T-helper 1 cell (primary cell): ENCODE measurements at places on chromosomes 1 and 21.

DNA sequence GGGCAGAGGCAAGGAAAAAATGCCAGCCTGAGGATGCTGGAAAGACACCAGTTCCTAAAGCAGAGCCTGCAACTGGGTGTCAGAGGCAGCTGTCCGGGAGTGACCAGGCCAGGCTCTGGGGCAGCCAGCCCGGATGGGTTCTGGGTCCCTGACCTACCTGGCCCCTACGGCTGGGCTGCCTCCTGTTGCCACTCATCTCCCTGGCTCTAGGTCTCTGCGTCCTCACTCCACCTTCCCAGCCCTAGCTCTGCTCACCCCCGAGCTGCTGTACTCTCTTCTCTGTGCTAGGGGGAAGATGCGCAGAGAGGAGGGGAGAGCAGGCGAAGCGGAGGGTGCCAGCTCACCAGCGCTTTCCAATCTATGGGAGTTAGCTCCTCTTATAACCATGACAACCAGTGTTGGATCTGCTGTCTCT, 9.0 kb downstream of the ARHGEF2 start:
- DNase-seq = no peak

GRCh38 chr1:186066411-186066810, 308.6 kb downstream of the TPR start:
- DNase-seq = no peak

GRCh38 chr1:43621386-43621785, 28.6 kb upstream of the KDM4A start:
- DNase-seq = no peak

DNA sequence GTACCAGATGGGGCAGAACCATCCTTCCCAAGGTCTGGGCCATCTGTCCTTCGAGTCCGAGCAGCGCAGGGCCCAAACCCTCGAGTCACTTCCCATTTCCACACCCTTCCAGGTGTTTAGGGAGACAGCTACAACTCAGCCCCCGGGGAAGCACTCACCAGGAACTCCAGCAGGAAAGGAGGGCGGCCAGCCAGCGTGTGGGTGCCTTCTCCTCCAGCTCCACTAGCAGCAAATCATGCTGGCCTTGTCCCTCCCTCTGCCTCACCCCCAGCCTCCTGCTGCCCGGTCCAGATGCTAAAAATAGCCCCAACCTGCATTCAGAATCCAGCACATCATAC, 56.1 kb downstream of the RIPK4 start:
- no peak for DNase-seq

GRCh38 chr1:220371324-220371723, 99.1 kb upstream of the RAB3GAP2 start:
- DNase-seq = no peak

DNA sequence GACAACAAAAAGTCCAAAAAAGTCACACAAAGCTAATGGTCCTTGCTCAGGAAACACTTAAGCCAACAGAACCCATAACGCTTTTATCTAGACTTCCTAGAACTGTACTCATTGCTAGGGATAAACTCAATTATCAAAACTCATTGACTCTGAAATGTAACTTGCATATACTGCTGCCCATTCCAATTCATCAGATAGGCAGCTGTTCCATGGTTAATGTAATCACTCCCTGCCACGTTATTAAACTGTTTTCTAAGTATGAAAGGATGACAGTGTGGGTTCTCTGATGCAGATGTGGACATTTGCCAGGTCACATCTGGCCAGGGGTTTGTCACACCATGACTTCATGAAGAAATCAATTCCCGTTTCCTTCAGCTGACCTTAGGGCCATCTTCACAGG, 30.3 kb upstream of the DNAJC11 start:
- DNase-seq = no peak

DNA sequence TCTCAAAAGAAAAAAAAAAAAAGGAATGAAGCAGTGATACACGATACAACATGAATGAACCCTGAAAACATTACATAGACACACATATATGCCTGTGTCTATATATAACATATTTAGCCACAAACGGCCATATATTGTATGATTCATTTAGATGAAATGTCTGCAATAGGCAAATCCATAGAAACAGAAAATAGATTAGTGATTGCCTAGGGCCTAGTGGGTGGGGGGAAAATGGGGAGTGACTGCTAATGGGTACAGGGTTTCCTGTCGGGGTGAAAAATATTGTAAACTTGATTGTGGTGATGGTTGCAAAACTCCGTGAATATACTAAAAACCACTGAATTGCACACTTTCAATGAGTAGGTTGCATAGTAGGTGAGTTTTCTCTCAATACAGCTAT, 6.0 kb upstream of the H6PD start:
- DNase-seq = no peak

DNA sequence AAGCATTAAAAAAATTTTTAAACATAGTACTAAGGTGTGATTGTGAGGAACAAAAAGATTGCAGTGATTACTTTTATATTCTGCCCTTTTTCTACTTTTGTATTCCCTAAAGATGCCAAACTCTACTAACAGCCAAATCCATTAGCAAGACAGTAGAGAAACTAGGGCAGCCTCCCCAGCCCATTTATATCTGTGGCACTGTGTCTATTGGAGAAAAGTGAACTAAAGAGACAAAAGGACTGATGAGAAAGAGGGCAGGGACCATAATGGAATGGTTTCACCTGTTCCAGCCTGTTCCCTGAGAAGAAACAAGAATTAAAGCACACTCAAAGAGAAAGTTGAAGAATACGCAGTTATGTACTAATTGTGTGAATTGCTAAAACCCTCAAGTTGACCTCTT, 56.6 kb downstream of the ATG4C start:
- no peak for DNase-seq

GRCh38 chr1:66253330-66253921, 280.5 kb upstream of the SGIP1 start:
- DNase-seq = no peak

DNA sequence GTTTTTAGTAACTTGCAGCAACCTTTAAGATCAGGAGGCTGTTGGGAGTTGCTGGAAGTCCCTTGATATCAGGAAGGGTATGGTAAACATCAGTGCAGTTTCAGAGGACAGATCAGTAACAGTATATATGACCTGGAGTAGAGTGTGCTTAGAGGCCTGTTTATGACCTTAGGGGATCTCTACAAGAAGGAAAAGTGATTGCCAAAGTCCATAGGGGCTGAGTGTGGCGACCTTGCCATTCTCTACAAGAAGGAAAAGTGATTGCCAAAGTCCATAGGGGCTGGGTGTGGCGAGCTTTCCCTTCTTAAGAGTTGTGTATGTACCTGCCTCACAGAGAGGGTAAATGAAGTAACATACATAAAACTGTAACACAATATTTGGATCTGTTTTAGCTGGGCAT, 28.5 kb upstream of the AXDND1 start:
- no peak for DNase-seq

DNA sequence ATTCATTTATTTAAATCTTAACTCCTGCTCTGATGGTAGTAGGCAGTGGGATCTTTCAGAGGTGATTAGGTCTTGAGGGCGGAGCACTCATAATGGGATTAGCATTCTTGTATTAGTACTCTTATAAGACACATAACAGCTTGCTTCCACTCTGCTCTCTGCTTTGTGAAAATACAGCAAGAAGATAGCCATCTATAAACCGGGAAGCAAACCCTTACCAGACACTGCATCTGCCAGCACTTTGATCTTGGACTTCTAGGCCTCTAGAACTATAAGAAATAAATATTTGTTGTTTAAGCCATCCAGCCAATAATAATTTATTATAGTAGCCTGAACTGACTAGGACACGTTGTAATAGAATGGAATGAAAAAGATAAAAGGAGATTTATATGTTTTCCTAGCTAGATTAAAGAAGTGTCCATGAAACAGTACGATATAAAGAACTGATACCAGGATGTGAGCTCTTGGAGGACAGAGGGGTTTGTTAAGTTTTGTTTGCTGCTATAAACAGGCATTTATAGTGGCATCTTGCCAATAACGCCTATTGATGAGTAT, 869.9 kb downstream of the MRPL39 start:
- no peak for DNase-seq

- DNase-seq = no peak
Observed at GRCh38 chr1:170076199-170076598, 1.7 kb upstream of the KIFAP3 start.

- DNase-seq = no peak
Observed at GRCh38 chr1:14941864-14942263, 211.7 kb upstream of the TMEM51 start.

GRCh38 chr1:236165238-236165981, 23.1 kb downstream of the GPR137B start:
- DNase-seq = no peak

DNA sequence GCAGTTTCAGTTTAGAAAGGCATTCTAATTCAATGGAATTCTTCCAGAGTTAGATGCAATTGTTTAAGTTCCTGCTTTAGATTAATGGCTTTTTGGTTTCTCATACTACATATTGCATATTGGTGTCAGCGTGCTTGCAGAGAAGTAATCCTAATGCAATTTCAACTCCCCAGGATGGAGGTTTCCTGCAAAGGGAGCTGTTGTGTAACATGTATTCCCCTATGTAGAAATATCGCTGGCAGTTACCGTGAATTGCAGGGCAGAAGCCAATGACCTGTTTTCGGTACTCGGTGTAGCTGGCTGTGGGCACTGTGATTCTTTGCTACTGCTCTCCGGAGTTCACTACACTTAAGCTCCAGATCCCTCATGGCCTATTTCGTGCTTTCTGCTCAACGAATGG, 256.1 kb upstream of the PTBP2 start:
- DNase-seq = no peak

DNA sequence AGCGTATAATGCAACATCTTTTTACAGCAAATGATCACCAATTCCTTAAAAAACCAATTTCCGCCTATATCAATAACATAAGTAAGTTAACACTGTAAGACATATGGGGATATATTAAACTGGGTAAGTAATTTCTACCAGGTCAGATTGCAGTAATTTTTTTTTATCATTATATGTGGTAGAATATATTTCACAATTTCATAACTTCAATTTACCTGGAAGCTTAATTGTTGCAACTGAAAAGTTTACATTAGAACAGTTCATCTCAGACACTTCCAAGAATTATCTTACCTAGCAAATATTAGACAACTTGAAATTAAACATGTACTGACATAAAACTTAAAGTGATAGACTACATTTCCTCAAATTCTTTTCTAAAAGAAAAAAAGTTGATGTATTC, 51.9 kb upstream of the ASPM start:
- DNase-seq = no peak

- no peak for DNase-seq
Observed at GRCh38 chr1:207424570-207425131, 29.5 kb upstream of the CR2 start.

DNA sequence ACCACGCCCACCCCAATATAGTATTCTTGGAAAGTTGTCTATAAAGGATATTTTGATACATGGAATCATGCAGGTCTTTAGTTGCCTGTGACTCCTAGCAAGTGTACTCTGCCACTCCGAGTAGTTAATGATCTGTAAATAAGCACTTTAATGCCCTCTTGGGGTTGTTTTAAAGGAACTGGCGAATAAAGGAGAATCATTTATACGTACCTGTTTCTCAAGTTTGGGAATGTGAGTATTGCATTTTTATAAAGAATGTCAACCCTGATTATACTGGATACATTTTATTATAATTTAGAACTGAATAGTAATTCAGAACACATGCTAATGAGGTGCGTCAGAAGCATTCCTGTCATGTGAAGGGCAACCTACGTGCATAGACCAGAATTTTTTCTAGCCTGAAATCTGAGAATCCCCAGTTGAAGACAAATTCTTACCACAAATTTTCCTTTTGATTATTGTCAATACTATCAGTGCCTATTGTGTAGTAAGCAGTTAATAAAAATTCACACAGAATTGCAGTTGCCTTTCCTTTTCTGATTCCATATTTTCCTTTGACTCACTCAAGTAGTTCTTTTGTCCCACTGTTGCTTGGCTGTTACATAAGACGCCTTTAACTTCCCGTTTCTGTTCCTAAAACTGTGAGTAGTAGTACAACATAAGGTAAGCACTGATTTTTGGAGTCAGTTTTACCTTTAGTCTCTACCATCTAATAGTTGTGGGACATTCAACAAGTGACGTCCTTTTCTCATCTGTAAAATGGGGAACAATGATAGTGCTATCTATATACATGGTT, 5.1 kb downstream of the AHCYL1 start:
- no peak for DNase-seq

- no peak for DNase-seq
Observed at GRCh38 chr1:16026723-16027484, 5.1 kb downstream of the CLCNKA start.

DNA sequence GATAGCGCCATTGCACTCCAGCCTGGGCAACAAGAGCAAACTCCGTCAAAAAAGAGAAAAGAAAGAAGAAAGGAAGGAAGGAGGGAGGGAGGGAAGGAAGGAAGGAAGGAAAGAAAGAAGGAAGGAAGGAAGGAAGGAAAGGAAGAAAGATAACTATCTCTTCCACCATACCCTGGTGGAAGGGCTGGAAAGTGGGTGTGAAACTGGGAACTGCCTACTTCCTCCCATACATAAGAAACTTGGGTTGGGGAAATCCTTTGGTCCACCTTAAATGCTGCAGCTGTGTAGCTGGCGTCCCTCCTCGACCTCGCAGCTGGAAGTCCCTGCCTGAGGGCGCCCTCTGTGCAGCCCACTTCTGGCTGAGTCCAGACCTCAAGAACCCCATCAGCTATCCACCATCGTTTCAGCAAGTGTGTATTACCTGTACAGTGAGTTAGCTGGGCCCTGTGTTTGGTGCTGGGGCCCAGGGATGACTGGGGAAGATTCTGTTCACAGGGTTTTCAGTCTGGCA, 4.6 kb upstream of the FAM167B start:
- DNase-seq = no peak

GRCh38 chr1:67458663-67459062, 28.5 kb upstream of the SERBP1 start:
- no peak for DNase-seq

GRCh38 chr1:173476197-173476664, 904 bp upstream of the PRDX6 start:
- DNase-seq = no peak

DNA sequence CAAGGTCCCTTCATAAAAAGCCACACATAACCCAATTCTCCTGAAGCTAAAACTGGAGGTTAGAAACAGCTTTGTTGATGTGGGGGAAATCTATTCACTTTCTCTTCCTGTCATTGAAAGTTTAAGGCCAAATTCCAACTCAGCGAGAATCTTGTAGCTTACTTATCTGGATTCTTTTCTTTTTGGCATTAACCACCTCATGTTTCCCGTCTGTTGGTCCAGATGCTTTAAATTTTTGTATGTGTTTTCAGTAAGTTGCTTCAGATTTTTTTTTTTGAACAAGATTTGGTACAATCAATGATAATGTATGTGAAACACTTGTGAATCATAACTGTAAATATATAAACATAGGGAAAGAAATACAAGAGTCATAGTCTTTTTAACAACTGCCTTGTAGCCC, 33.7 kb upstream of the NEK7 start:
- DNase-seq = no peak

- no peak for DNase-seq
Observed at GRCh38 chr1:244235157-244235556, 184.1 kb downstream of the ZBTB18 start.

DNA sequence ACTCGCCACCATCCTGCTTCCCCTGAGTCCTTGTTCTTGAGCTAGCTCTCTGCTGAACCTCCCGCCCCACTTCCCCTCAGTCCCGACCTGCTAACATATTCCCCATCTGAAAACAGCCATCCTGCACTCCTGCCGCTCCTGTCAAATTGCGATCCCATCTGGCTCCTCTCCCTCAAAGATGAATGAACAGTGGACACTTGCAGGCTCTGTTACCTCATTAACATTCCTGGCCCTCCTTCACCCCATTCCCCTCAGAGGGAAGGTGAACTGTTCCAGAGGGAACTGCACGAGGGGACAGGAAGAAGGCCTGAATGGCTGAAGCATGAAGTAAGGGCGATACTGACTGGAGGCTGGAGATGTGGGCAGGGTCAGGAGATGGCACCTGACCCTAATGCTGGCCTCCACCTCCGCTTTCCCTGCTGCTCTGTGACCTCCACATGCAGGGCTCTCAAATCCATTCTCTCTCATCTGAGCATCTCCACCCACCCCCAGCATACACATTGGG, 7.4 kb upstream of the CELSR2 start:
- no peak for DNase-seq
